ENCODE measurements at places on chromosomes 6 and 20.
A peak's percentile ranks its signal among the peaks of the same experiment; 100 is the strongest.

DNA sequence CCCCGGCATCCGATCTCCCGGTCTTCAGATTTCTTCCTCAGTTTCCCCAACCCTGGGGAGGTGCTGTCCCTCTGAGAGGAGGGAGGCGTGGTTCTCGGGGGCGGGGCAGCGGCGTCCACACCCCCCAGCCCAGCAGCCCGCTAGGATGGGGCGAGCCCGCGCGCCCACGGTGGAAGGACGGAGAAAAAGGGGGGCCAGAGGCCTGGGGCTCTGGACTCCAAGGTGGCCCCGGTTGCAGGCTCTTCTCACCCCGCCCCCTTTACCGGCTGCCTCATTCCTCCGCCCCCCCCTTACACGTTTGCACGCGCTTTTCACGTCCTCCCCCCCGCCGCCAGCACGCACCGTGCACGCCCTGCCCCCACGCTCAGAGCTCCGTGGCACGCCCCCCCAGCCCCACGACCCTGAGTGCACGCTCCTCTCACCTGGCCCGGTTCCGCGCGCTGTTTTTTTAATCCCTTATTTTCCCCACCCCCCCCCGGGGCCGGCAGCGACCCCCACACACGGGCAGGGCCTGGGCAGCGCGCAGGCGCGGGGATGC, 402 bp downstream of the ZBTB12 start:
- peak; percentile 54 for DNase-seq

DNA sequence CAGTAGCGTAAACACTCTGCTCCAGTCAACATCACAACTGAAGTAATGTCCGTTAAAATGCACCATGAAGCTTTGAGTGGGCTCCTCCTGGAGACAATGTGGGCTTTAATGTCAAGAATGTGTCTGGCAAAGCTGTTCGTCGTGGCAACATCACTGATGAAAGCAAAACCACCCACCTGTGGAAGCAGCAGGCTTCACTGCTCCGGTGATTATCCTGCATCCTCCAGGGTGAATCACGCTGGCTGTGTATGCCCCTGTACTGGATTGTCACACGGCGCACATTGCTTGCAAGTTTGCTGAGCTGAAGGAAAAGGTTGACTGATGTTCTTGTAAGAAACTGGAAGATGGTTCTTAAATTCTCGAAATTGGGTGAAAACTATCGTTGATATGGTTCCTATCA, 128.5 kb downstream of the MOXD1 start:
- DNase-seq = no peak

DNA sequence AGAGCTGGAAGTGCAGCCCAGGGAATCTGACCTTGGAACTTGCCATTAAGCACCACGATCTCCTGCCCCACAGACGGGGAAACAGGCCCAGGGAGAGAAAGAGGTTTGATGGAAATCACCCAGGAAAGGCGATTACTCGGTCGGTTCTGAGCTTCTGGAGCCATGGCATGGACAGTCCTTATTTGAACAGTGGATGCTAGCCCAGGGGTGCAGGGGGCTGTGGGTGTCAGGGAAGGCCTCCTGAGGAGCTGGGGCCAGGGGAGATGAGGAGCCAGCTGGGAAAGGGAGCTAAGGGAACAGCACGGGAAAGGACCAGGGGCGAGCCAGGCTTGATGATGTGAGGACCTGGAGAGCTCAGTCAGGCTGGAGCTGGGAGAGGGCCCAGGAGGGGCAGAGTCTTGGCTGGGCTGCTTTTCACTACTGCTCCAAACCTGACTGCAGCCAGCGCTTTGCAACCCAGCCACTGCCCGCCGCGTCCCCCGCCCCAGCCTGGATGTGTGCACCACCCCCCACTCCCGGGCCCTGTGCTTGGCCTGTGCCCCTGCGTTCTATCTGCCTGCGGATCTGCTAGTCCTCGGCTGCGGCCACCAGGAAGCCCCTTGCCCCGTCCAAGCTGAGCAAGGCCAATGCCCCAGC, 17.8 kb downstream of the SUN5 start:
- DNase-seq = no peak

DNA sequence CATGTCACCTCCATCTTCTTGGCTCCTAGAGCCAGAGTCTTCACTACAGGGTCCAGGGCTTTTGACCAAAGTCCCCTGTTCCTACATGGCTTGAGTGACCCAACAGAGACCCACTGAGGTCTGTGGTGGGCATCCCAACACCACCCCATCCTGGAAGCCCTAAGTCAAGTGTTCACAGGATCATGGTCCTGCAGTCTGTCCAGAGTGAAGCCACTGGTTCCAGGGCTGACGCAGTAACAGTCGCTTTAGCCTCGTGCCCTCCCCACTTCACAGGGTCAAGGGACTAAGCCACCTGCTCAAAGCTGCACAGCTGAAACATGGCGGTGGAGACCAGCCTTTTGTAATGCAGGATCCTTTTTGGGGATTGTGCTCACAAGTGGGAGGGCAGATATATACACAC, 133.9 kb downstream of the JPH2 start:
- no peak for DNase-seq
